Activated CD4-positive, alpha-beta T cell treated with anti-CD3 and anti-CD28 coated beads for 4 hours (primary cell): ENCODE measurements at places on chromosomes 2 and 18.

DNA sequence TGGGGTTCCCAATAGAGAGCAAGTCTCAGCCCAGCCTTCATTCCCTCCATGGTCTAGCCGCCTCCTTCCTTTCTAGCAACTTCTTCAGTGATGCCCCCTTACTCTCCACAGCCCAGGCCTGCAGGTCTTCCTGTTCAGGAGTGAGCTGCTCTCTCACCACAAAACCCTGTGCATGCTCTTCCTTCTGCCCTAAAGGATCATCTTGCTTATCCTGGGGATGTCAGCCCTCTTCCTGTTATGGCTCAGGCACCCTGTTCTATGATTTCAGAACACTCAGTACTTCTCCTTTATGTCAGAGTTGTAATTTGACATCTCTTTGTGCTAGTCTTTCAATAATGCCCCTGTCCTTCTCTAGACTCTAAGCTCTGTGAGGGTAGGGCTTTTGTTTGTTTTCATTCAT lies 19.4 kb downstream of the TMEM178A start:
- no peak for DNase-seq

GRCh38 chr18:10449396-10449795 lies 5.0 kb upstream of the APCDD1 start:
- DNase-seq, result no peak

DNA sequence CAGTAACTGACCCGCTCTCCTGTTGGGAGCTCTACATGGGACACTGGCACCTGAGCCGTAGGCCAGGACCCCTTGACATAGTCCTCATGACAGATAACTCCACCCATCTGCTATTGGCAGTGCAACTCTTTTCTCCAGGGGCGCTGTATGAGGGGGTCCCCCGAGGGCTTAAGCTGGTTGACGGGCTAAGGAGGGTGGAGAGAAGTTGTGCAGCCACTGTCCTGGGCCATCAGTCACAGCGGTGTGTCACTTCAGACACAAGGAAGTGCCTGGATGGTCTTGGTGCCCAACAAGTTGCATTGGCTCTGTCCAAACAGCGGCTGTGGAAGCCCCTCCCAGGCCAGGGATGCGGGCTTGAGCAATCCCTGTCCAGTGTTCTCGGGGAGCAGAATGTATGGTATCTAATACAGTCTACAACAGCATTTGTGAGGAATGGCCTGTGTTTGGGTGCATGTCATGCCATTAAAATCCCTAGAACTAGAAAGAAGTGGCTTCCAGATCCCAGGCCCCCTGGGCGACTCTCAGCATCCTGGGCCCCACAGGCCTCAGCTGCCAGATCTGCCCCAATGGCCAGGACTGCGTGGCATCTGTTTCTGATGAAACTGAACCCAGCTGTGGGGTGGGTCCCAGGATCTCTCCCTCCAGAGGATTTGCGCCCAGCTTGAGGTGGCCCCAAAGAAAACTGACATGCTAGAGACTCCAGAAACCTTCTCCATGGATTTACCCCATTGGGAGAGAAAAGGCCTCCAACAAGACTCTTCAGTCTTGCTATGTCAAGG lies 23.3 kb downstream of the TTC32 start:
- no peak for DNase-seq

GRCh38 chr2:205235434-205235833 lies 446.9 kb upstream of the NRP2 start:
- DNase-seq, result no peak

DNA sequence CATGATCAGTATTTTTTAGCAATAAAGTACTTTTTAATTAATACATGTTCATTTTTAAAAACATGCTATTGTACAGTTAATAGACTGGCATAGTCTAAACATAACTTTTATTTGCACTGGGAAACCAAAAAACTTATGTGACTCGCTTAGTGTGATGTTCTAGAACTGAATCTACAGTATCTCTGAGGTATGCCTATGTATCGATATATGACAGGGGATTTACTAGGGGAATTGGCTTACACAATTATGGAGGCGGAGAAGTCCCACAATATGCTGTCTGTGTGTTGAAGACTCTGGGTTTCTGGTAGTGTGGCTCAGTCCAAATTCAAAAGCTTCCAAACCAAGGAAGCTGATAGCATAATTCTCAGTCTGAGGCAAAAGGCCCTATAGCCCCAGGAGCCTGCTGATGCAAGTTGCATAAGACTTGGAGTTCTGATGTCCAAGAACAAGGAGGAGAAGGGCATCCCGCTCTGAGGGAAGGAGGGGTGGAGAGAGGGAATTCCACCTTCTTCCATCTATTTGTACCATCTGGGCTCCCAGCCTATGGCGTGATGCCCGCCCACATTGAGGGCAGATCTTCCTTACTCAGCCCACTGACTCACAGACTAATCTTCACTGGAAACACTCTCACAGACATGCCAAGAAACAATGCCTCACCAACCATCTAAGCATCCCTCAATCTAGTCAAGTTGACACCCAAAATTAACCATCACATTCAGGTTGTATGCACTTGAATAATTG lies 27.5 kb downstream of the ZNF638 start:
- no peak for DNase-seq

DNA sequence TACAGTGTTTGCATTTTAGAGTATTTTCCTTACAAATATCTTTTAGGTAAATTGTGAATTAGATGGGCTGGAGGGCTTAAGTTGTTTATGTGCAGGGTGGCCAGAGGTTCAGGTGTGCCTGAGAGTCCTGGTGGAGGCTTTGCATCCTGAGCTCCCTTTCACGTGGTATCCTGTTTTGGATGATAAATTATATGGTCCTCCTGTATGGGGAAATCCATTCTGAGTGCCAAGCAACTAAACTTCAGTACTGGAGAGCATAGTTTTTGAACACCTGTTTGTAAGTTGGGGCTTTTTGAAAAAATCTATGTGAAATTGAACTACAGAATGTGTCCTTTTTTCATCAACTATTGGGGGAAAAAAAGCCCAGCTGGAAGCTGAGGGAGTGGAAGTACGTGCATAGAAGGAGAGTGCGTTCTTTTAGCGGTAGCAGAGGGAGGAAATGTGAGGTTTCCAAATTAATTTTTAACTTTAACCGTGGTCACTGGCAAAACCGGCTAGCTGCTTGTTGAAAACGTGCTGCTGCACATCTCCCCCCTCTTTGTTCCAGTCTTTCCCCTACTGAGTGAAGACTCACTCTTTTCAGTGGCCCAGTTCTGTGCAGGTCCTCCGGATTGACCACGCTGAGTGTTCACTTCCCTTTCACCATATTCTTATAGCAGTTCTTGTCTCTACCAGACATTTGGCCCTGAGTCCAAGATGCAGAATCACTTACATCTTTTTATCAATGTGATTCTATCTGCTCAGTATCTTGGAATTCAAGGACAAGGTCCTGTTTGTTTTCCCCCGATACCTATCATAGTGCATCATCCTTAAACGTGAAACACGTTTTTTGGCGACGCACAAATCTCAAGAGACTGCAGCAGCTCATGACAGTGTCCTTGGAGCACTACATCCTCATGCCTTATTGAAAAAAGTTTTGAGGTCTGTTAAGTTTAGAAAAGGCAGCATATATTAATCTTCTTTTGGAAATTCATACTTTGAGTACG lies 15.3 kb downstream of the CNOT11 start:
- no peak for DNase-seq

DNA sequence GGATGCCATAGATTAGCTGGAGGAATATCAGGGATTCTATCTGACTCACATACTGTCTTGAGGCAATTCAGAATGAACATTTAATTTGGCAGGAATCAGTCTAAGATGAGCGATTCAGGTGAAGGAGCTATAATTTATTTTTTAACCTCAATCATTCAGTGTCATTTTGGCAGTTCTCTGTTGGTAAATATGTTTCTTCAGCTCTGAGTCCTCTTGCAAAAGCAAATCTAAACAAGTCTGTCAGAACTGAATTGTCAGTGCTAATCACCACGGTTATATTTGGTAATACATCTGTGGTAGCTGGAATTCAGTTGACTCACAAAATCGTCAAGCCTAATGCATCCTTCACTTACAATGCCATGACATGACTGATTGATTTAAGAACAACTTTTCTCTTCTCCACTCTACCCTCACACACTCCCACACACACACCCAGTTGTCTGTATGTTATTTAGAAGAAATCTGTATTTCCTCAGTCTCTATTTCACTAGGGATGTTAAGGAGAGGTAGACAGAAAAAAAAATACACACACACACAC lies 516.6 kb upstream of the NXPH2 start:
- no peak for DNase-seq

- no peak for DNase-seq
These were observed 1.5 kb downstream of the ZFAND2B start for GRCh38 chr2:219207884-219208740.

DNA sequence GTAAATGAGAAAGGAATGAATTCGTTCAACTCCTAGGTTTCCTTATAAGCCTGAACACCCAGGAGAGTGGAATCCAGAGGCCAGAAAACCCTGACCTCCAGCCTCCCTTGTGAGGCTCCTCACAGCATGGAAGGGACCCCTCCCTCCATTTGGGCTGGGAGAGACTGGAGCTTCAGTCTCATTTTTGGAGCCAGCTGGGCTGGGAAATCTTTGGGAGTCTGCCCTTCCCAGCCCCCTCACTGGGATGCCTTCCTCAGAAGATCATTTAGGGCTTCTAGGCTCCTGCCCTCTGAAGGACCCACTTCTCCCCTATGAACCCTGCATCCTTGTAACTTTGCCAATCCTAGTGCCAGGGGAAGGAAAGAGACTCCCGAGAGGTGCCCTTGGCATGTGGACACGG lies 346.1 kb downstream of the CYP26B1 start:
- DNase-seq, result no peak

GRCh38 chr2:161239326-161240109 lies 68.7 kb upstream of the PSMD14 start:
- DNase-seq, result no peak

GRCh38 chr2:205760157-205760556 lies 77.9 kb downstream of the NRP2 start:
- no peak for DNase-seq

GRCh38 chr18:26477828-26478466 lies 70.4 kb downstream of the KCTD1 start:
- no peak for DNase-seq

DNA sequence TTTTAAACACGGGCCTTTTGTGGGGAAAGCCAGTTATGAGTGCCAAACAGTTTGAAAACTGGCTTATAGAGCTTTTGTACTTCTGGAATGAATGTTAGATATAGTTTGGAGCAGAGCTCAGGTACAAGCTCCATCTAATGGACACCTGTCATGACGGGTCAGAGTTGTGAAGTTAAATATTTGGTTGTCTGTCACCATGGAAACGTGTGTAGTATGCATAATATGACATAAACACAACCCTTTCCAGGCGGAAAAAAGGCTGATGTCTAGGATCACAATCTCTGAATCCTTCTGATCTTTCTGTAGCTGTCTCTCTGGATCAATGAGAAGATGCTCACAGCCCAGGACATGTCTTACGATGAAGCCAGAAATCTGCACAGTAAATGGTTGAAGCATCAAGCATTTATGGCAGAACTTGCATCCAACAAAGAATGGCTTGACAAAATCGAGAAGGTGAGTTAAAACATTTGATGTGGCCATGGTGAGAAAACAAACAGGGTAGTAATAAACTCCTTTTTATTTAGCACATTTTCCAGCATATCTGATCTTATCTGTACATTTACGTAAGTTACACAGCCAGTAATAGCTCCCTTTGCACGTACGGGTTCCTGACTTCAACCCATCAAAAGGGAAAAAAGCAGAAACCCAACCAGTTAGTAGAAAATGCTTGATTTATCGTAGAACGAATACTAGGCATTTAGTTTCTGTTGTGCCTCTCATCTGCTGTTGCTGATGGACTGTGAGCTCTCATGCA lies 80.6 kb upstream of the EML6 start:
- no peak for DNase-seq

DNA sequence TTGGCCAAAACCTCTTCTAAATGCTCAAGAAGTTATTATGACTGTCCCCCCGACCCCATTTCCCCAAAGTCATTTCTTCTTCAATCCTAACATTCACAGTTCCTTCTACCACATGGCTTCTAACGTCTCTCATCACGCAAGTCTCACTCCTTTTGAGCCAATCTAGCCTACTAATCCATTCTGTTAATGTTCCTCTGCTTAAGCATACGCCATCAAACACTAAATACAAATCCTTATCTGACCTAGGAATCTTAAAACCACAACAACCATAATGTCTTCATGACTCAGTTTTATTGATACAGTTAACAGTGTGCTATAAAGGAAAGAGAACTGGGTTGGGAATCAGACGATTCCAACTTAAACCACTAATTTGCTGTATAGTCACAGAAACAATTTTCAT lies 23.9 kb downstream of the HNRNPLL start:
- DNase-seq, result no peak

DNA sequence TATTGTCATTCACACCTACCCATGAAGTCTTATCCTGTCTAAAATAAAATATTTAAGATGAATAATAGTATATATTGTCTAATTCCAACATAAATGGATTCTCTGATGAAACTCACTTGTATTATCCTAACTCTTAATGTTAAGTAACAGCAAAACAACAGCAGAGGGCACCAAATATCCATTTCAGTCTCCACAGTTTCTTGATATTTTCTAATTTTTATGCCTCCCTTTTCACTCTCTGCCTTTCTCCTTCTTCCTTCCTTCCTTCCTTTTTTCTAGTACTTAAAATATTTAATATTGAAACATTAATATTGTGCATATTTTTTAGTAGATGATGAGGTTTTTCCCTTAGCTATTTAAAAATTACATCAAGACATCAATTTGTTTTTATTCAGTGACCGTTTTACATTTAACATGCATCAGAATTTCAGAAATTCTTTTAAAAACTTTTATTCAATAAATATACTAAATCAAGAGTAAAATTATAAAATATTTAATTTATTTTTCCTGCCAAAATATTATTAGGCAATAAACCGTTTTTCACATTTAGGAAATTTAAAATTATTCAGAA lies 97.6 kb downstream of the WDR7 start:
- no peak for DNase-seq

DNA sequence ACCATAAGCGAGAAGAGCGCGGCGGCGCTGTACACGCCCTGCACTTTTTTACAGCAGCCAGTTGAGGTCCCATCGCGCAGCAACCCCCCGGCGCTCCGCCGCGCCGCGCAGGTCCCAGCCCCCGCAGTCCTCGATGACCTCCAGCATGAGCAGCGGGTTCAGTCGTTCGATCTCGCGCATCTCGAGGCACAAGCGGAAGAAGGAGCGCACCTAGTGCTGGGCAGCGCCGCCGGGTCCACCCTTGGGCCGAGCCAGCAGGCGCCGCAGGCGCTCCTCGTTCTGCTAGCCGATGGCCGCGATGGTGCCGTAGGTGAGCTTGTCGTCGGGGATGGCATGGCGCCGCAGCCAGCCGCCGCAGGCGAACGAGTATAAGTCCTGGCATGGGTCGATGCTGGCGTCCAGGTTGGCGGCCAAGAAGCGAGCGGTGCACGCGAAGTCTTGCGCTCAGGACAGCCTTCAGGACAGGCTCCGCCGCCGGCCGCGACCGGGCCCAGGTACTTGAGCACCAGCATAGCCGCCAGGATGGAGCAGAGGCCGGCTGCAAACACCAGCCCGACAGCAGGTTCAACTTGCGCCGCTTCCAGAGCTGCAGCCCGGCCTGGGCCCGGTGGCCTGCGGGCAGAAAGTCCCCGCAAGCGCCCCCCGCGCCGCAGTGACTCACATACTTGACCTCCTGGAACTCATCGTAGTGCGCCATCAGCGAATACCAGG lies 8.3 kb downstream of the ALPP start:
- DNase-seq, result no peak

GRCh38 chr18:25830787-25831186 lies 259.6 kb downstream of the SS18 start:
- DNase-seq, result no peak

GRCh38 chr18:50334546-50335152 lies 40.2 kb upstream of the SKA1 start:
- no peak for DNase-seq
